ENCODE measurements at places on chromosomes 2 and 18. TPM values are rescaled to one million over a fixed set of nuclear protein-coding genes. Genes with fewer than 3 reads are reported as not detected.

Gene TMEFF2
- total RNA-seq = not detected

Gene TUBA3E
- total RNA-seq = 1.6 TPM

Gene IL1R2
- total RNA-seq = 2.8 TPM

GRCh38 chr2:157971702-157972101, 95.6 kb upstream of the ACVR1 start:
- H3K4me3 ChIP-seq = no peak overlapping the region
- H3K4me1 ChIP-seq = no peaks in the 10 kb centered on the region
- DNase-seq = no peak
- no peak overlapping the region for H3K27ac ChIP-seq
- H3K36me3 ChIP-seq = no peaks in the 10 kb centered on the region
- H3K27me3 ChIP-seq = no peaks in the 10 kb centered on the region

Gene B3GNT7
- 4.0 TPM for total RNA-seq

Gene VWA3B
- total RNA-seq = not detected

Gene BMP10
- total RNA-seq = 5,642 TPM

Gene CIB4
- total RNA-seq = not detected

Gene SGO2
- total RNA-seq = 2.5 TPM

GRCh38 chr2:11495844-11496681, 30.1 kb upstream of the E2F6 start:
- peak overlapping the region; percentile 75 for H3K27ac ChIP-seq
- H3K36me3 ChIP-seq = no peaks in the 10 kb centered on the region
- H3K4me3 ChIP-seq = peak overlapping the region; percentile 38
- H3K4me1 ChIP-seq = no peaks in the 10 kb centered on the region
- no peak for DNase-seq

Gene HOXD11
- total RNA-seq = not detected

DNA sequence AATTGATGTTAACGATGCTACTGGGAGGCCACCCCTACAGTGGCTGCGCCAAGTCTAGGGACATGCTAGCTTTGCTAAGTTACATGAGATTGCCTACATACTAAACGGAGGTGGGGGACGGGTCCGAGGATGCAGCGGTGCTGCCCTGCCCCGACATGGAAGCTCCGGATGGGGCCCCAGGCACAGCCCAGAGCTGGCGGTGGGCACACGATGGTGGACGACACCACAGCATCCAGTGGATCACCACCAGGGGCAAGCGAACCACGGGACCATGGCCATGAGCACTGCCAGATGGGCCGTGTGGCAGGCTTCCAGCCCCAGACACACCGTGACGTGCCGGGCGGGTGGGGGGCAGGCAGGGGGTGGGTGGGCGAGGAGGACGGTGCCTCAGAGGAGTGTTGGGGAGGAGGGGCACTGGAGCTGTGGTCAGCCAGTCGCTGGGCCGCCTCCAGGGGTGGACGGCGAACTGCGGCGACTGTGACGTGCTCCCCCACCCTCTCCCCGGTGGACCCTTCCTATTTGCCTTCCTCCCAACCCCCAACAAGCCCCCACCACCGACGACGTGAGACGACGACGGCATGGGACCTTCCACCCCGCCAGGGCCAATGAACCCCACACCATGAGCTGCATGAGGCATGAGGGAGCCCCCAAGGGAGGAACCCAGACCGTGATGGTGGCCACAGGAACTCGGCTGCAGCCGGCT, 90.6 kb upstream of the ANKRD30BL start:
- no peaks in the 10 kb centered on the region for H3K36me3 ChIP-seq
- no peak for DNase-seq
- no peak overlapping the region for H3K4me3 ChIP-seq
- no peaks in the 10 kb centered on the region for H3K4me1 ChIP-seq
- no peaks in the 10 kb centered on the region for H3K27me3 ChIP-seq

Gene SH2D6
- not detected for total RNA-seq

GRCh38 chr18:78782951-78783563, 196.6 kb upstream of the SALL3 start:
- DNase-seq = no peak
- no peak overlapping the region for H3K4me3 ChIP-seq
- H3K4me1 ChIP-seq = no peaks in the 10 kb centered on the region
- no peak overlapping the region for H3K27ac ChIP-seq

DNA sequence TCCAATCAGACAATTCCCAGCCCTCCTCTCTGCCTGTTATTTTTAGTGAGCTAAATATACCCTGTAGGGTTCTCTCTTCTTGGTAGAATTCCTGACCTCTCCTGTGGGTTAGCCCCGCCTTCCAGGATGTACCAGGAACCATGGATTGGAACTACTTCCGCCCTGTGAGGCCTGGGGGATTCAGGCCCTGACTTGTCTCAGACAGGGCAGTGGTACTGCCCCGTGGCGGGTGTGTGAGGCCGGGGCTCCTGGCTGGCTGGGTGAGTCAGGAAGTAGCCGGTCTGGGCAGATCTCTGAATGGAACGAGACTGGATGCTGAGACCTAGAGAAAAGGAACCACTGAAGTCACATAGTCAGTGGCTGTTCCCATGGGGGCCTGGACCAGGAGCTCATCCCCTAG, 50.5 kb downstream of the DYSF start:
- H3K4me3 ChIP-seq = no peak overlapping the region
- H3K4me1 ChIP-seq = no peaks in the 10 kb centered on the region
- H3K27me3 ChIP-seq = no peaks in the 10 kb centered on the region
- no peaks in the 10 kb centered on the region for H3K36me3 ChIP-seq
- peak; percentile 62 for DNase-seq

Gene SOX11
- 0.71 TPM for total RNA-seq

DNA sequence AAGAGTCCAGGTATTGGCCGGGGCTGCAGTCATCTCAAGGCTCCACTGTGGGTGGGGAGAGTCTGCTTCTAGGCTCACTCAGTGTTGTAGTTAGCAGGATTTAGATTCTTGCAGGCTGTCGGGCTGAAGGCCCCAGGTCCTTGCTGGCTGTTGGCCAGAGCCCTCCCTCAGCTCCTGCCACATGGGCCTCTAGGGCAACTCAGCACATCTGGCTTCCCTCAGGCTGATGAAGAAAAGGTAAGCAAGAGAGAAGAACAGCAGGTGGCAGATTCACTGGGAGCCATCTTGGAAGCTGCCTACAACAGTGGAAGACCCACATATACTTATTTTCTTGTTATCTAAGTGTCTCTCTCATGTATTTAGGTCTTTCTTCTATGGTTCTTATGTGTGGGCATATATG, 4.3 kb downstream of the MRPS9 start:
- no peak for DNase-seq
- H3K4me3 ChIP-seq = no peak overlapping the region
- H3K27ac ChIP-seq = no peak overlapping the region

Gene COBLL1
- 21.1 TPM for total RNA-seq

DNA sequence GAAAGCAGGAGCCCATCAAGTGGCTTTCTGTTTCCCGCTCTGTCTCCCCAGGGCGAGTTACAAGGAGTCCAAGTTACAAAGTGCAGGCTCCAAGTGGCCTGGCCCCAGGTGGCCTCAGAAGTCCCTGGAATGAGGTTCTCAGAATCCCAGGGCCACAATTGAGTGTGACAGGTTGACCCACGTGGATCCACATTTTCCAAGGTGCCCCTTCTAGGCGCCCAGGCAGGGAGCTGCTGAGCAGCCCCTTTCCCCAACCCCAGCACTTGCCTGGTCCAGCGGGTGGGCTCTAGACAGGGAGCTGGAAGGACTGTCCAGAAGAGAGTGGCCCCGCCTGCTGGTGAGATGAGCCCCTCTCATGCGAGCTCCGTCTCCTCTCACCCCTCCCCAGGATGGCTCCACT, 253.4 kb downstream of the CYP26B1 start:
- H3K36me3 ChIP-seq = no peaks in the 10 kb centered on the region
- no peak overlapping the region for H3K27ac ChIP-seq
- H3K4me1 ChIP-seq = no peaks in the 10 kb centered on the region
- H3K4me3 ChIP-seq = no peak overlapping the region

GRCh38 chr2:159996792-159997546, 65.4 kb downstream of the PLA2R1 start:
- no peak for DNase-seq
- no peaks in the 10 kb centered on the region for H3K36me3 ChIP-seq
- no peak overlapping the region for H3K4me3 ChIP-seq
- no peaks in the 10 kb centered on the region for H3K4me1 ChIP-seq

DNA sequence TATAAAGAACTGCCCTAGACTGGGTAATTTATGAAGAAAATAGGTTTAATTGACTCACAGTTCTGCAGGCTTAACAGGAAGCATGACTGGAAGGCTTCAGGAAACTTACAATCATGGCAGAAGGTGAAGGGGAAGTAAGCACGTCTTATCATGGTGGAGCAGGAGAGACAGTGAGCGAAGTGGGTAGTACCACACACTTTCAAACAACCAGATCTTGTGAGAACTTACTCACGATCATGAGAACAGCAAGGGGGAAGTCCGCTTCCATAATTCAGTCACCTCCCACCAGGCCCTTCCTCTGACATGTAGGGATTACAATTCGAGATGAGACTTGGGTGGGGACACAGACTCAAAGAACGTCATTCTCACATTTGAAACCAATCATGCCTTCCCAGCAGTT, 260.1 kb upstream of the FAM98A start:
- H3K4me1 ChIP-seq = no peaks in the 10 kb centered on the region
- H3K27me3 ChIP-seq = no peaks in the 10 kb centered on the region
- H3K4me3 ChIP-seq = no peak overlapping the region
- no peaks in the 10 kb centered on the region for H3K36me3 ChIP-seq

DNA sequence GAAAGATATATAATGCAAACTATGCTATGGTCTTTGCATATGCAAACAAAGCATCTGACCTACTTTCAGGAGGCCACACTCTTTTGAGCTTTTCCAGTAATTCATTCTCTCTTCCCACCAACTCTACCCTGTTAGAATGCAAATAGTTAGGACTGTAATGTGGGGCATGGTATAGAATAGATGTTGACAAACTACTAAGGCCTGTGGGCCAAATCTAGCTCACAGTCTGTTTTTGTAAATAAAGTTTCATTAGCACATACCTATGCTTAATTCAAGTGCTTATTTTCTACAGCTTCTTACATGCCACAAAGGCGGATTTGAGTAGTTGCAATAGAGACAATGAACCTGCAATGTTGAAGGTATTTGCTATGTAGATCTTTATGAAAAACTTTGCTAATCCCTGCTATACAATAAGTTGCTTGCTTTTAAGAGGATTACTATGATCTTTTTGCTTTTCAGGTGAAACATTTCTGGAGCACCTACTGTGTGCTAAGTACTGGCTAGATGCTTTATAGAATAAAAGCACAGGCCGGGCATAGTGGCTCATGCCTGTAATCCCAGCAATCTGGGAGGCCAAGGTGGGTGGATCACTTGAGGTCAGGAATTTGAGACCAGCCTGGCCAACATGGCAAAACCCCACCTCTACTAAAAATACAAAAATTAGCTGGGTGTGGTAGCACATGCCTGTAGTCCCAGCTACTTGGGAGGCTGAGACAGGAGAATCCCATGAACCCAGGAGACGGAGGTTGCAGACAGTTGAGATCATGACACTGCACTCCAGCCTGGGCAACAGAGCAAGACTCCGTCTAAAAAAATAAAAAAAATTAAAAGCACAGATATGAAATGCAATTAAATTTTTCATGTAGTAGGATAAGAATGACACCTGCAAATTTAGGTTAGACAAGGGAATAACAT, 267.8 kb downstream of the DPP10 start:
- no peak overlapping the region for H3K4me3 ChIP-seq
- H3K36me3 ChIP-seq = no peaks in the 10 kb centered on the region
- no peaks in the 10 kb centered on the region for H3K4me1 ChIP-seq
- no peaks in the 10 kb centered on the region for H3K27me3 ChIP-seq
- DNase-seq = no peak
- H3K27ac ChIP-seq = no peak overlapping the region

Gene GULP1
- 7.5 TPM for total RNA-seq

DNA sequence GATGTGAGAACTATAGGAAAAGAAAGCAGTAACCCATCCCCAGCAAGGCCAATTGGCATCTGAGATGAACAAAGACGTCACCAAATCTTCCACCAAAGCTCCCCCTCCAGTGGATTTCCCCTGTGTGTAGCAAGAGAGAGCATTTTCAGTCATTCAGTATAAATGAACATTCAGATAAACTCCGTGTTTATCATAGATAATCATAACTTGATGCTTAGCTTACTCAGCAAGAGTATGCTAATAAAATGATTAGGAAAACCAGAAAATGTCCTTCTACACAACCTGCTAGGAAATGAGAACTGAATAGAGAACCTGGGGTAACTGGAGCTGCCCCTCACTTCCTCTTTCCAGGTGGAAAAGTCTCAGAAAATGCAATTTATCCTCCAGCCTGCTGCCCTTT, 198.0 kb upstream of the CCDC150 start:
- no peaks in the 10 kb centered on the region for H3K36me3 ChIP-seq
- H3K27ac ChIP-seq = no peak overlapping the region
- no peaks in the 10 kb centered on the region for H3K27me3 ChIP-seq
- H3K4me1 ChIP-seq = peaks cover 4% of the 10 kb centered on the region

DNA sequence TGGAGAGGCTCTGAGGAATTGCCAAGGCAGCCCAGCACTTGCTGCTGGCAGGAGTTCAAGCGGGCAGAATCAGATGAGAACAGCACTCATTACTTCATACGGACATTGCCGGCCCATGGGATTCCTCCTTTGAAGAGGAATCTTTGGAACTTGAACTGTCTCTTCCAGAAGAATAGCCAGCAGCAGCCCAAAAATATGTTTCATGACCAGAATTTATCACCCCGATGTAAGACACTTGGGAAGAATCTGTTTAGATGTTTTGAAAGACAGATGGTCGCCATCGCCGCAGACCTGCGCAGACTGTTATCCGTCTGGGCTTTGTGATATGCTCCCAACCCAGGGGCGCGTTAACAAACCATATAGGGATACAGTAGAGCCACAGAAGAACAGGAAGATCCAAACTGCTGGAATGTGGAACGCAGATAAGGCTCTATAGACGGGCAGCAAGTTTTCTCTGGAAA, 3.7 kb upstream of the ADI1 start:
- peak; percentile 60 for DNase-seq
- no peaks in the 10 kb centered on the region for H3K4me1 ChIP-seq
- no peaks in the 10 kb centered on the region for H3K36me3 ChIP-seq

DNA sequence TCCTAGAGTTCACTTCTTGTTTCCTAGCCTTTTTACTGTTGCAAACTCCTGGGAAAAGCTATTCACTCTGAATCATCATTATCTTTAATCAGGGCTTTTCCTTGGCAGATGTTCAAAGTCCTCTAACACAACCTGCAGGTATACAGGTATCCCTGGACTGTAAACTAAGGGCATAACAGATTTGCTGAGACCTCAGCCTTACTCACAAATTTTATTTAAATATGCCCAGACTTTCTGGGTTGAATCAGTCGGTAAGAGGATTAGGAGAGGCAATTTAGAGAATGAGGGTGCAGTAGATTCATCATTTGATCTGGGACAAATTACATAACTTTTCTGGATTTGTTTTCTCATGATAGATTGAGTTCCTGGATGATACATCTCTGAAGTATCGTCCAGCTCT, 217.8 kb upstream of the STON1 start:
- H3K27me3 ChIP-seq = no peaks in the 10 kb centered on the region
- H3K27ac ChIP-seq = no peak overlapping the region
- no peaks in the 10 kb centered on the region for H3K36me3 ChIP-seq
- no peak overlapping the region for H3K4me3 ChIP-seq
- H3K4me1 ChIP-seq = peaks cover 13% of the 10 kb centered on the region
- no peak for DNase-seq

Gene EN1
- not detected for total RNA-seq

GRCh38 chr2:9762941-9763340, 80.3 kb upstream of the TAF1B start:
- no peak overlapping the region for H3K4me3 ChIP-seq
- no peaks in the 10 kb centered on the region for H3K36me3 ChIP-seq
- H3K27me3 ChIP-seq = no peaks in the 10 kb centered on the region
- no peak for DNase-seq
- no peak overlapping the region for H3K27ac ChIP-seq

GRCh38 chr2:28745876-28746275, 5.8 kb upstream of the PPP1CB start:
- H3K4me1 ChIP-seq = peaks cover 20% of the 10 kb centered on the region
- H3K36me3 ChIP-seq = no peaks in the 10 kb centered on the region
- H3K27me3 ChIP-seq = no peaks in the 10 kb centered on the region
- DNase-seq = no peak
- no peak overlapping the region for H3K4me3 ChIP-seq
- H3K27ac ChIP-seq = peak overlapping the region; percentile 20
